Right renal cortex interstitium (tissue), 3 donors: ENCODE measurements at places on chromosomes 1 and 21.

- no peak for DNase-seq
Measured at GRCh38 chr1:1441002-1441888, 5.8 kb downstream of the VWA1 start.

DNA sequence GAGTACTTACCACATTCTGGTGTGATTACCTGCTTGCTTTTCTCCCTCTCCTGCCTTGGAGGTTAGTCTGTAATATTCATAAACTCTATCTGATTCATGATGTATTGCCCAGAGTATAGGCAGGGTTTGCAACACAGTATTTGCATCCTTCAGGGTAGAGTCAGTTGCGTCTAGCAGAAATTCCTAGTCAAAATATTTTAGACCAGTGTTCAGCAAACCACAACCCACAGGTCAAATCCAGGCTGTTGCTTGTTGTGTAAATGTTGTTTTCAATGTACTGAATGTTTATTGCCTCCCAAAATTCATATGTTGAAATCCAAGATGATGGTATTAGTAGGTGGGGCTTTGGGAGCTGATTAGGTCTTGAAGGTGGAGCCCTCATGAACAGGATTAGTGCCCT is 82.9 kb downstream of the NGF start:
- no peak for DNase-seq

DNA sequence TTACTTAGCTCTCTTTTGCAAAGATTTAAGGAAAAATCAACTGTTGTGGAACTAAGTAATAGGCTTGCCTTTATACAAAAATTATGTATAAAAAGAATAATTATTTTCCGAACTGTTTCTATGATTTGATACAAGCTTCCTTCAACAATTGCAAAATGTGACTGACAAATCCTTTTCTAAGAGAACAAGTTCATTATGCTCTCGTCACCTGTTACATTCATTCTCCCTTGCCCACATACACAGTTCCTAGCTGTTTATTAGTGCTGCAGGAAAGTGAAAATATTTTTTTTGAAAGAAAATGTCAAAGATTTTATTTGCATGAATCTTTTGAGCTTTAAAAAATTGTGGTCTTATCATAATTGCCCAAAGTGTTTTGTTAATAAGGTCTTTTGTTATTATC is 466.2 kb downstream of the USP25 start:
- DNase-seq: no peak

- no peak for DNase-seq
Measured at GRCh38 chr1:1780598-1781525, 2.6 kb upstream of the NADK start.

DNA sequence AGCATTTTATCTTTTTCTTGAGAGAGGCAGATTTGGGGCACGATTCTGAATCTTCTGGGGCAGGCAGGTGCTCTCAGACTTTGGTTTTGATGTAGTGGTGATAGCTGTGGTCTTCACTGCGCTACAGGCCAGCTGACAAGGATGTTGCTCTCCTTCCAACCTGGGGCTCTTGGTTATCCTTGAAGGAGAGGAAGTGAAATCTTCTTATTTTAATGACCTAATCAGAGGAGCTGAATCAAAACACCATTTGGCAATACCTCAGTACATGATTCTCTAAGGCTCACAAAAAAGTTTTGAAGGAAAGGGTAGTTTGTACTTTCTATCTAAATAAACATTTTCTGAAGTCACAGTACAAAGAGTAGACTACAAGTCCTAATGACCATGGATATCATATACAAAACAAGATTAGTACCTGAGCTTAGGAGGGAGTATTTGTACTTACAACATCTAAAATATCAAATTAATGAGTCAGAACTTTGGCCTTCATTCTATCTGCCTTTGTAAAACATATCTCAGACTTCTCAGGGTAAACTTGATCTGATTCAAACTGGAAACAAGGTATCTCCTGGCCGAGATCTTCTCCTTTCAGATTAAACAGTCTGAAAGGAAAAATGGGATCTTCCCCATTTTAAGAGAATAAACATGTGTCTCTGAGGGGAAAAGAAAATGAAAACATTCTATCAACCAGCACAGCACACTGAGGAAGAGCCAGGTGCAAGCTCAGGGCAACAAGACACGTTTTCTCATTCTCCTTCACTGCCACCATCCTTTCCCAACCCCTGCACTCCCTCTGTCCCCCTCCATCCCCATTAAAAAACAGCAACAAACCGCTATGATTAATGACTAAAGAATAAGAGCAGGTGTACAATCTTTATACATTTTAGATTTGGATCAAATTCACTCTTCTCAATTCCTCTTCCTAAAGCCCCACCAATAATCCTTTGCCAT is 69.2 kb downstream of the SH3GLB1 start:
- DNase-seq: no peak
